ENCODE measurements at places on chromosomes 2 and 18.

GRCh38 chr2:24779116-24779515 is 14.1 kb downstream of the PTRHD1 start:
- DNase-seq: no peak

DNA sequence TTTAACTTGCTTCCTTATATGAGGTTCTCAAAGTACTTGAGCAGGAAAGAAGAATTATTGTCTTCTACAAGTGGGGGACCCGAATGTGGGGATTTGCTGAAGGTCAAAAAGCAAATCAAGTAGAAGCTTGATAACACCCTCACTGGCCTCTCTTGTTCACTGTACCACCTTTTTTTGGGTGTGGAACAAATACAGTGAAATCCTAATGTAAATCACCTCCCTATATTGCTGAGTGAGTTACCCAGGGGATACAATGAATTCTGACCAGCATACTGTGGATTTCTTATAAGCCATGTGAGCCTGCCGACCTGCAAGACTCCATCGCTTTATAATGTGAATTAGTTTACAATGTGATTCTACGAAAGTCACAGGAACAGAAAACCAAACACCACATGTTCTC is 66.5 kb downstream of the DOCK10 start:
- DNase-seq: no peak

DNA sequence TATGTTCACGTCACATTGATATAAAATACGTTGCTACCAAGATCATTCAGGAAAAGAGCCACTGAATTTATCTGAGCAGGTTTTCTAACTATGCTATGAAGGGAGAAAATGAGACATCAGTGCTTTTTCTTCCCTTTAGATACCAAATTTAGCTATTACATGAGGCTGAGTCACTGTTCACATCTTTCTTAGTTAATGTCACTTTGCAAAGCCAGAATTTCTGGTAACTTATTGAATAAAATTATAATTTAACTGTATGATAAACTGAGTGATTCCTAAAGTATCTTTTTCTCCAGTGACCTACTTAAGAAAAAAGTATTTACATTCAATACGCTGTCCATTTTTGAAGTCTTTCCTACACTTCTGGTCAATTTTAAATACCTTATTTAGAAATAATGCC is 22.7 kb downstream of the C1D start:
- no peak for DNase-seq

- no peak for DNase-seq
These were observed 280.3 kb upstream of the TRIB2 start for GRCh38 chr2:12436483-12436882.

DNA sequence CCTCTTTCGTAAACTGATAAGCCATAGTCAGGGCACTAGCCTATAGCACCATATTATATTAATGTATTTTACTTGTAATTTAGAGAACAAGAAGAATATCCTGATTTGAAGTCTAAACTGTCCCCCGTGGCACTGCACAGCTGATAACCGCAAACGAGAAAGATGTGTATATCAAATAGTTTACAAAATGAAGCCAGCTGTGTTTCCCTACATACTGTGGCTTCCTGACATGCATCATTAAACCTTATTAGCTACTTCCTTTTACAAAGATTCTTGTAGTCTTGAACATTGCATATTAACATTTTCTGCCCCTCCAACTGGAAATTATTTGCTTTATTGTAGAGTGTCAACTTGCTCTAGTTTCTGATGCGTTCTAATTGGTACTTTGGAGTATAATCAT is 153.5 kb upstream of the NFATC1 start:
- no peak for DNase-seq

GRCh38 chr2:63735263-63735662 is 106.4 kb upstream of the UGP2 start:
- DNase-seq: no peak

GRCh38 chr2:39094717-39095363 is 26.0 kb downstream of the SOS1 start:
- DNase-seq: no peak

- DNase-seq: no peak
These were observed 1723.7 kb downstream of the SUCLG1 start for GRCh38 chr2:82735336-82735735.

DNA sequence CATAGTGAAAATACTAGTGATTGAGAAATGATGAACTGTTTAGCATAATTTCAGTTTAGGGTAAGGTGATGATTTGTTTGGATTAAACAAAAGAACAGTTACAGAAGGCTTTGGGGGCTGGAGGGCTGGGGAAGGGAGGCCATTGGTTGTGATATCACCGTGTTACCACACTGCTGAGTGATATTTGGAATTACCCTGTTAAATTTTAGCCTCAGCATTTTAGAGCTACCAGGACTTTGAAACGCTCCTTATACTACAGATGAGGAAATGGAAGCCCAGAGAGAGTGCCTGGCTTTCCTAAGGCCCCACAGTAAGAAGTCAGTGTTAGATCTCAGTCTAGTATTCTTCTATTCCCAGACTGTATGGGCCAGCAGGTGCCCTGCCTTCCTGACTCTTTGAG is 15.6 kb downstream of the ARHGEF33 start:
- DNase-seq: no peak

DNA sequence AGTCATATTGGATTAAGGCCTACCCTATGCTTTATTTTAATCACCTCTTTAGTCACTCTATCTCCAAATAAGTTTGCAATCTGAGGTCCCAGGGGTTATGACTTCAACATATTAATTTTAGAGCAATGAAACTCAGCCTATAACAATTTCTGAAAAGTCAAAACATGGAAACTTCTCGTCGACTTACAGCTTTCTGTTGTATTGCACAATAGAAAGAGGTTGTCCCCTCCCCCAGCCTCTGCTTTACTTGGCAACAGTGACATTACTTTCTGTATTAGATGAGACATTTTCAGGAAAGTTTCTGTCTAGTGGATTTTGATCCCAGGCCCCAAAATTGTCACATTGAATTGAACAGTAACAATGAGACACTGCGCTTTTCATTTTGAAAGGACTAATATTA is 326.4 kb downstream of the THSD7B start:
- DNase-seq: no peak

- no peak for DNase-seq
These were observed 441.4 kb downstream of the DCDC2C start for GRCh38 chr2:4144731-4145130.

DNA sequence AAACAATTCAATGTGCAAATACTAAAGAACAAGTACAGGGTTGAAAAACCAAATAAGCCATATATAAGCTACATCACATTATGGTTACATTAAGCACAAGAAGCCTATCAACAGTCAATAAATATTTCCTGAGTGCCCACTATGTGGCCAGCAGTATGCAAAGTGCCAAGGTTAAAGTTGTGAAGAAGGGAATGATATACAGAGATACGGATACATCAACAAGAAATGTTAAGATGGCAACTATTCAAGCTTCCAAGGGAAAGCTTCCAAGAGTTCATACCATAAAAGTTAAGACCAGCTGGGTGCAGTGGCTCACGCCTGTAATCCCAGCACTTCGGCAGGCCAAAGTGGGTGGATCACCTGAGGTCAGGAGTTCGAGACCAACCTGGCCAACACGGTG is 14.0 kb downstream of the DYM start:
- DNase-seq: no peak

- no peak for DNase-seq
These were observed 345.5 kb downstream of the TNS1 start for GRCh38 chr2:217657252-217657651.

GRCh38 chr2:201698588-201699226 is at the start of gene MPP4:
Gene MPP4, minus strand, starts transcription at chr2:201698644. Its CDS starts 4,690 bp downstream, at chr2:201693954.
- DNase-seq: no peak

DNA sequence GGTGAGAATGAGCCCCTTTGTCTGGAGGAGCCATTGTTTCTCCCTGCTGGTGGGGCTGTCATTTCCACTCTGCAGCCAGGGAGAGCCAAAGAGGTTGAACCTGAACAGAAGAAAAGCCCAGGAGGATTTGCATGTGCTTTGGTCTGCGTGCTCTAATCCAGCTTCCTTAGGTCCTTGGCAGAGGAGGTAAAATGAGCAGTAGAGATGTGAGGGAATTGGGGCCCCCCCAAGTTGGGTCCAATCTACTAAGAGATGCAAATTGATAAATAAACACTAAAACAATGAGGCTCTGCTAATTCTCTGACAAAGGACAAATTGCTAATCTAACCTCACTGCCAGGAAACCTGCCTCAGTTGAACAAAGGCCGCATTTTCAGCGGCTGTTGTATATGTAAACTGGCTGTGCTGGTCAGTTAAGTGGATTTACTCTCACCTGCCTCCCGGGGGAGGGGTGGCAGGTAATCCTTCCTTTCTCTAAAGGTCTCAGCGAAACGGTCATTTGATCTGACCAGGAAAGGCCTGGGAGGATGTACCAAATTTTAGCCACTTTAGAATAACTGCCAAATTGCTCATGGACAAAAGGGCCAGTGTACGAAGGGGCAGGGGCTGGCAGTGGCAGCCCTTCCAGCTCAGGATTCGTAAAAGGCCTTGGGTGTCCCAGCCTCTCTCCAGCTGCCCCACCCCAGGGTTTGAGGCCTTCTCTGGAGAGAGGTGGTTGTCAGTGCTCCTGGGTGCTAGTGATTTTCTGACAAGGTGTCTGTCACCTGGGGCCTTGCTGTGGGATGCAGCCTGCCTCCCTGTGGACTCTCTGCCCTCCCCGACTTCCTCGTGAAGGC is 193.6 kb downstream of the MIB1 start:
- no peak for DNase-seq

DNA sequence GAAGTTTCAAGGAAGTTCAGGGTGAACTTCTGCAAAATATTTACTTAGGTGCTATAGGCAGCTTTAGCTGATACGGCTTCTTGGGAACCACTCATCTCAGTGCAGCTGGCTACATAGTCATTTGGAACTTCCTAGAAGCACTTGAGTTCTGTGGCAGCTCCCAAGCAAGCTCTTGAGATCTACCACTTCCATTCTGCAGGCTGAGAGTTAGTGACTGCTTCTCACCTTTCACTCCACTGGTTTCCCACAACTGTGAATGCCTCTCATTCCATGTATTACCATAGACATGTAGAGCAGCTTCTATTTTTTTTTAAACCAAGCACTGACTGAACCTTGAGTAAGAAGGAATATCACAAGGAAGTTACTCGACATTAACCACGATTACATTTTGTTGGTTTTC is 994.1 kb upstream of the ACVR2A start:
- no peak for DNase-seq

DNA sequence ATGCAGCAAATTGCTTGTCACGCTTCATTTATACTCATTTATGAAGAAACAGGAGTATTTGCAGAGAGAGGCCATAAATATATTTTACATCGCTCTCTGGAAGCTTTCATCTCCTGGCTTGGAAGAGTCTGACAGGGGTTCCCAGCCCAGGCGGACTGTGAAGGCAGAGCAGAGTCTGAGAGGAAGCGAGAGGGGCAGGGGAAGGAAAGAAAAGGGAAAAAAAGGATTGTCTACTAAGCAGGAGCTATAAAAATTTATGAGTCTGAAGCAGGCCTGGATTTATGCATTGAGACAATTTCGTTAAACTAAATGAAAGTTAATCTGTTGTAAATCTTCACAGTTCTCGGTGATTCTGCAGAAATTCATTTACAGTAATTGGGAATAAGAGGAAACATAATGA is 143.9 kb upstream of the GYPC start:
- DNase-seq: no peak

- DNase-seq: no peak
These were observed 170.4 kb downstream of the KCNE4 start for GRCh38 chr2:223222397-223222796.

DNA sequence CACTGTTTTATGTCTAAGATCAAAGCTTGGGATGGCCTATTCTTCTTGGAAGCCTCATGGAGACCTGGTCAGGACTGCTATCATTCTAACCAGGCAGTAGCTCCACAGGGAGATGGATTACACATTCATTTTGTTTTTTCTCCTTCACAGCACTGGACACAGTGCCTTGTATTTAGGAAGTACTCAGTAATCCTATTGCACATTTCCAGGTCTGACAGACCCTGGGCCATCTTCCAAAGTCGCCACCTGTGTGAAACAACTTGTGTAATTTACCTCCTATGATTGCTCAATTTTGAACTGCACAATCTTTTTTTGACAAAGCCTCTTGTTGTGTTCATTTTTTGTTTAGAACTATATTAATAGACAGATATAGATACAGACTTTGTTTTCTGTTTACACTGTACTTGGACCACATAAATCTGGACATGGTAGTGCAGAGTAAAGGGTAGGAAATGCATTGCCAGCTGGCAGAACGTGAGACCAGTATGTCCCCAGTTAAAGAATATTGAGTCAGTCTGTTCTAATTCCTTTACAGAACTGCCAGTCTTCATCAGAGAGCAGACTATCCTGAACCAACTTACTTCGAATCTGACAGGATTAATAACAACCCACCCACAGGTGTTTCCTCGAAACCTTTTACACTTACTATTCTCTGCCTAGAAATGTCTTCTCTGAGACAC is 277.8 kb upstream of the CYRIA start:
- no peak for DNase-seq

DNA sequence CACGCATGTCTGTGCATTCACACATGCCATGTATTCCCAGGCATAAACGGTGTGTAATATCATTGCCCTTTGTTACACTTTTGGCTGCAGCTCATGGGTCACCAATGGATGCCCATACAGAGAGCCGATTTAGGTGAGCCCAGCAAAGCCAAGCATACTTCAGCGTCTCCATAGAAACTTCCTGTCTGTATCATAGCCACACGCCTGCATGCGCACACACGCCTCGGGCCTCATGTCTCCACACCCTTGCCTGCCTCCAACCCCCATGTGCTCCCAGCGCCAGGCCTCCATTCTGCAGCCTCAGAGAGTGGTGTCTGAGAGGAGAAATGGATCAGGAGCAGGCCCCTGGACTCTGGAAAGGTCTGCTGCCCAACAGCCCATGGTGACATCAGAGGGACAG is 33.5 kb upstream of the SELENOI start:
- no peak for DNase-seq

- DNase-seq: no peak
These were observed 98.7 kb downstream of the FAM210A start for GRCh38 chr18:13627639-13628038.

DNA sequence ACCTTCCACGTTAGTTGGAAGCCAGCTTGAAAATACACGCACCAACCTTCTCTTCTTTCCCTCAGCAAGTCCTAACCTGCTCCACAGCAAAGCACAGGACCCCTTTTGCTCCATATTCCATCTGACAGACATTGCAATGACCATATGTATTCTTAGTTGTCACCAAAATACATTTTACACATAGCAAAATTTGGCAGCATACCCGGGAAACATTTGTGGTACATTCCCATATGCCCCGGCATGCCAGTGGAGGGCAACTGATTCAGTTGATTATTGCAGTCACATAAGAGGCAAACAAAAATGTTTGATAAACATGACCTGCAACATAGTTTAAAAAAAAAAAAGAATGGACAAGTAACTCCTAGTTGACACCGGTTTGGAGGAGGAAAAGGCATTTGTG is 202.1 kb upstream of the UBE2E3 start:
- DNase-seq: no peak

DNA sequence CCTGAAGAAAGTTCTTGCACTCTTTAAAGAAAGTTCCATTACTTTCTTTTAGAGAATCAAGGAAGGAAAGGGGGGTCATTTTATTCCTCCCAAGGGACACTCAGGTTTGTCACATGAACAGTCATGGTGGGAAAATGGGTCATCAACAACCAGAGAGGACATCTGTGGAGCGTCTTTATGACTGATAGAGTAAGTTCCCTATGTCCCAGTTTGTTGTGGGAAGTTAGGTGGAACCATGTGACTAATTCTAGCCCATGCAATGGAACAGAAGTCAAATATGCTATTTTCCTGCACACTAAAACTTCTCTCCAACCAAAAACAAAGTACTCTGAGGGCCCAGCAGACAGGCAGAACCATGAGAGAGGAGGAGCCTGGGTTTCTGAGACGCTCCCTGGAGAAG is 165.6 kb upstream of the SERTAD2 start:
- no peak for DNase-seq

Data from activated naive CD4-positive, alpha-beta T cell treated with Interleukin-2 at 50 U/mL for 16 hours (primary cell).